ENCODE measurements at places on chromosomes 5 and 9. TPM values are rescaled to one million over a fixed set of nuclear protein-coding genes. Genes with fewer than 3 reads are reported as not detected.

- DNase-seq: no peak
Measured at GRCh38 chr5:41517909-41518308, 7.5 kb upstream of the PLCXD3 start.

GRCh38 chr5:50856401-50857119 lies 190.1 kb downstream of the PARP8 start:
- DNase-seq: no peak

- peak; percentile 52 for DNase-seq
Measured at GRCh38 chr5:473551-474192, 30.7 kb downstream of the EXOC3 start.

- DNase-seq: no peak
Measured at GRCh38 chr5:56307714-56308333, 74.7 kb upstream of the ANKRD55 start.

- no peak for DNase-seq
Measured at GRCh38 chr5:74055486-74056106, 429.6 kb downstream of the ARHGEF28 start.

DNA sequence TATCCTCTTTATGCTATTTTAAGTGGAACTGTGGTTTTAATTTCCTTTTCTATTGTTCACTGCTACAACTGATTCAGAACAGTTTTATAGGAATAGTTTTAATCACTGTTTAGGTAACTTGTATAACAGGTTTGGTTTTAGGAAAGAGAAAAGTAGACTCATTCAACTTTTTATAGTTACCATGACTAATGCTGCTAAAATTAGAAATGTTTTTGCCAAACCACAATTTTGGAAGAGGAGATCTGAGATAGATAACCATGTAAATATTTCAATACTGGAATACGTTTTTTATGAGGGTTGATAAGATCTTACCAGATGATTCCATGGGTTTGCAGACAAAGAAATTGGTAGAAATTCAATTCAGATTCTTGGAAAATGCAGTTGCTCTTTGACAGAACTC lies 404.6 kb upstream of the ARRDC3 start:
- no peak for DNase-seq

GRCh38 chr5:174412374-174412773 lies 312.0 kb upstream of the MSX2 start:
- no peak for DNase-seq

DNA sequence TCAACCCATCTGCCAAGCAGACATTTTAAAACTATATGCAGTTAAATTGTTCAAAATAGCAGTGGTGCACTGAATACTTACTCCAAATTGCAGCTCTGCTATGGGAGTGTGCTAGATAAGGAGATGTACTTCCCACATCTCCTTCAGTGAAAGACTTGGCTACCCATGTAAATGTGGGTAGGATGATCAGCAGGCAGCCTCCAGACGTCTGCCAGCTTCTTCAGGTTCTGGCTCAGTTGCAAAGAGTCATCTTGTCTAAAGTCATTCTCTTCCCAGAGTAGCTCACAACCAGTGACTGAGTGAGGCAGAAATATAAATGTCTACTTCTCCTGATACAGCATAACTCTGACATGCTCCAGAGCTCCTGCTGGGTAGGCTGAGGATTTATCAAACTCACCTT lies 1050.0 kb upstream of the CDH10 start:
- DNase-seq: no peak

DNA sequence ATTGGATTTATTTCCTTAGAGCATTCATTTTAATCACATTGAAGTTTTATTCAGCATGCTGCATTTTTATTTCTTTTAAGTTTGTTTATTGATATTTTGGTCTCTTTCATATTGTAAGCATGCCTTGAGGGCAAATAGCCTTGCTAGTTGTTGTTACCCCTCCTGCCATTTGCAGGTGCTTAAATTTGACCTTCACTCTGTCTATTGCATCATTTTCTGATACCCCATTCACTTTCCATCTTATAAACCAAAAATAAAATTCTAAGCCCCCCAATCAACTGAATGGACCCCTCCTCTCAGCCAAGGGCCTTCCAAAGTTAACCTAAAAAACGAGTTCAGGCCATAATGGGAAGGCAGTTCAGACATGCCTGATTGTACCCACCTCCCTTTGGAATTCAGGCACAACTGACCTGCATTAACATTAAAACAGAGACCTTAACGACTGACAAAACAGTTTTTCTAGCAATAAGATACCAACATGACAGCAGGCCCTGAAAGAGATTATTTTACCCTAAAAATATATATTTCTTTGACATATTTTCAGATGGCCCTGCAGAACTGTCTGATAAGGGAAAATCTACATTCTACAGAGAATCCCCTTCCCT lies 32.1 kb downstream of the TARS1 start:
- DNase-seq: no peak

DNA sequence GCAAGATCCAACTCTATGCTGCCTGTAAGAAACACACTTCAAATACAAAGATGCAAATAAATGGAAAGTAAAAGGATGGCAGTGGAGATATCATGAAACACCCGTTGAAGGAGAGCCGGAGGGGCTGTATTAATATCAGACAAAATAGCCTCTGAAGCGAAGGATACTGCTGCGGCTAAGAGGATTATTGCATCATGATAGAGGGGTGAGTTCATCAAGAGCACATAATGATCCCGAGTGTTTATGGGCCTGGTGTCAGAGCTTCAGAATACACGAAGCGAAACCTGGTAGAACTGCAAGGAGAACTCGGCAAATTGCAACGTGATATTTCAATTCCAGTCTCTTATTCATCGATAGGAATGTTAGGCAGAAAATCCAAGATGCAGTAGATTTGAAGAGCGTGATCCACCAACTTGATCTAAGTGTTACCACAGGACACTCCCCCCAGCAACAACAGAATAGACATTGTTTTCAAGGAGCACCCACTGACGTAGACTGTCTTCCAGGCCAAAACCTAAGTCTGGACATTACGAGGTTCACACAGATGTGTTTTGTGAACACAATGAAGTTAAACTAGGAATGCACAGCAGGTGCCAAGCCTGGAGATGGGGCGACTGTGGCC lies 27.7 kb upstream of the QSOX2 start:
- no peak for DNase-seq

DNA sequence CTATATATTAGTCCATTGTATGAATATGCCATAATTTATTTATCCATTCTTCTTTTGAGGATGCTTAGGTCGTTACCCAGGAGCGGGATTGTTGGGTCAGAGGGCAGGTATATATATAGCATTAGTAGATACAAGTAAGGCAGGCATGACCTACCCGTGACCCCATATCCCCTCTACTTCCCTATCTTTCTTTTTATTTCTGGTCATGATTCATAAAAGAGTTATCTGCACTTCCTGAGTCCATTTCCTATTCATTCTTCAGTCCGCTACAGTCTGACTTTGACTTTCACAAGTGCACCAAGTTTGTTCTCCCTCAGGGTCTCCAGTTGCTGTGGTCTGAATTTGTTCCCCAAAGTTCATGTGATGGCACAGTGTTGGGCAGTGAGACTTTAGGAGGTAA lies 6.9 kb downstream of the RHOBTB3 start:
- no peak for DNase-seq

- no peak for DNase-seq
Measured at GRCh38 chr9:124675261-124676158, 95.6 kb downstream of the NR6A1 start.

DNA sequence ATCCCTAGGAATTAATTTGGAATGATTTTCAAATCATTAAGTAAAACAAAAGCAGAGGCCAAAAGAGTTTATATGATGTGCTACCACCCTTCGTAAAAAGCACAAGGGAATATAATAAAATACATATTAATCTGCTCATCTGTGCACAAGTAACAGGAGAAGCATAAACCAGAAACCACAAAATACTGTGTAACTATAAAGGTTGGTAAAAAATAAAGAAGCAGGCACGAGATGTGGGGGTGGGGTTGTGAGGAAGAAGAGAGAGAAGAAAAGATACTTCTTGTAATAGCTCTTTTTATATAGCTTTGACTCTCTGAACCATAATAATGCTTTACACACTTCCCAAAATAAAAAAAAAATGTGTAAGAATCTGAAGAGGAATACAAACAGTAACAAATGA lies 214.9 kb upstream of the EFNA5 start:
- no peak for DNase-seq

- DNase-seq: no peak
Measured at GRCh38 chr5:60399507-60399906, 300.5 kb downstream of the DEPDC1B start.

- no peak for DNase-seq
Measured at GRCh38 chr5:176714067-176714466, 66.8 kb downstream of the TSPAN17 start.

GRCh38 chr9:121294866-121295661 lies 27.1 kb downstream of the GSN start:
- DNase-seq: peak; percentile 83

DNA sequence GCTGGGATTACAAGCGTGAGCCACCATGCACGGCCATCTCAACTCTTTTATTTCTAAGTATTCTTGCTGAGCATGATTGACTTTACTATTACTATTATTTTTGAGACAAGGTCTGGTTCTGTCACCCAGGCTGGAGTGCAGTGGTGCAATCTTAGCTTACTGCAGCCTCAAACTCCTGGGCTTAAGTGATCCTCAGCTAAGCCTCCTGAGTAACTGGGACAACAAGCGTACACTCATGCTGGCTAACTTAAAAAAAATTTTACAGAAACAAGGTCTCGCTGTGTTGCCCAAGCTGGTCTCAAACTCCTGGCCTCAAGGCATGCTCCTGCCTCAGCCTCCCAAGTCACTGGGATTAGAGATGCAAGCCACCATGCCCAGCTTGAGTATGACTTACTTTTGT lies 443.7 kb downstream of the ARHGEF28 start:
- DNase-seq: no peak

DNA sequence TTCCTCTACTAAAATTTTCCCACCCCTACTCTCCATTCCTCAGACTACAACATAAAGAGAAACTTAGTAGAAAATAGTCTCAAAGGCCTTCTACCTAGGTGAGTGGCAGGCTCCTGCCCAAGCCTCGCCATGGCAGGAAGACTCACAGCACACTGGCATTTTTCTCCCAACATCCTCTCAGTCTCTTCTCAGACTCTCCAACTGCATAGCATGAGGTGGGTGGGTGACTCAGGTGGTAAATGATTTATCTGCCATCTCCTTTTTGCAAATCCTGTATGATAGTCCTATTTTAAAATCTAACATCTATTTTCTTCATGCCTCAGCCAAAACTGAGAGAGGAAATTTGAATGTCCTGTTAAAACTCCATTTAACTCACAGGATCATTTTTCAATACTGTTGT lies 33.5 kb upstream of the GRIA1 start:
- DNase-seq: no peak

DNA sequence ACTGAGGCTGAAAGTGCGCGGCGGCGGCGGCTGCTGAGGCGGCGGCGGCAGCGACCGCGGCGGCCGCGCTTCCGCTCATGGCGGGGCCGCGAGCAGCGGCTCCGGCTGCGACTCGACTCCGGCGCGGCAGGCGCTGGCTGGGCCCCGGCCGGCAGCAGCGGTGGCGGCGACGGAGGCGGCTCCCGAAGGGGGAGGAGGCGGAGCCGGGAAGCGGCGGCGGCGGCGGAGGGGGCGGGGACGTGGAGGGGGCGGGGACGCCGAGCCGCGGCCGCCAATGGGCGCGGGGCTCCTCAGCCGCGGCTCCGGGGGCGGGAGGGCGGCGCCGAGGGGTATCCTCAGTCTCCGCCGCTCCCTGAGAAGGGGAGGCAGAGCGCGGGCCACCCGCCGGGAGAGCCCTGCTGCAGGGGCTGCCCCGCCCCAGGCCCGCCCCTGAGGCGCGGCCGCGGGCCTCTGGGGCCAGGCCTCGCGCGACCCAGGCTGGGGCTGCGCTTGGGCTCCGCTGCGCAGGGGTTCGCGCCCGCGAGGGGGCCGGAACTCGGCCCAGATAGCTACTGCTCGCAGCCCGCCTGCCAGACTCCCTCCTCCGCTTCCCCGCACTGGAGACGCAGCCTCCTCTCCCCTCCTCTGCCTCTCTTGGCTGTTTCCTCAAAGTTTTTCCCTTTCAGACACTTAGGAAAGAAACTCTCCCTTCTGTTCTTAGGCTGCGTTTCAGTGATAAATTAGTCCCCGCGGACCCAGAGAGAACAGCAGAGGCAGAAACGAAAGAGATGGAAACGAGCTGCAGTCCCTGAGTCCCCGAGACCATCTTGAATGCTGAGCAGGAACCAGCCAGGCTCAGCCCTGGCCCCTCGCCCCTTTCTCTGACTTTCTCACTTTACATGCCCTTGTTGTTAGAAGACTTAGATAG lies 85.0 kb upstream of the MELK start:
- peak; percentile 94 for DNase-seq

DNA sequence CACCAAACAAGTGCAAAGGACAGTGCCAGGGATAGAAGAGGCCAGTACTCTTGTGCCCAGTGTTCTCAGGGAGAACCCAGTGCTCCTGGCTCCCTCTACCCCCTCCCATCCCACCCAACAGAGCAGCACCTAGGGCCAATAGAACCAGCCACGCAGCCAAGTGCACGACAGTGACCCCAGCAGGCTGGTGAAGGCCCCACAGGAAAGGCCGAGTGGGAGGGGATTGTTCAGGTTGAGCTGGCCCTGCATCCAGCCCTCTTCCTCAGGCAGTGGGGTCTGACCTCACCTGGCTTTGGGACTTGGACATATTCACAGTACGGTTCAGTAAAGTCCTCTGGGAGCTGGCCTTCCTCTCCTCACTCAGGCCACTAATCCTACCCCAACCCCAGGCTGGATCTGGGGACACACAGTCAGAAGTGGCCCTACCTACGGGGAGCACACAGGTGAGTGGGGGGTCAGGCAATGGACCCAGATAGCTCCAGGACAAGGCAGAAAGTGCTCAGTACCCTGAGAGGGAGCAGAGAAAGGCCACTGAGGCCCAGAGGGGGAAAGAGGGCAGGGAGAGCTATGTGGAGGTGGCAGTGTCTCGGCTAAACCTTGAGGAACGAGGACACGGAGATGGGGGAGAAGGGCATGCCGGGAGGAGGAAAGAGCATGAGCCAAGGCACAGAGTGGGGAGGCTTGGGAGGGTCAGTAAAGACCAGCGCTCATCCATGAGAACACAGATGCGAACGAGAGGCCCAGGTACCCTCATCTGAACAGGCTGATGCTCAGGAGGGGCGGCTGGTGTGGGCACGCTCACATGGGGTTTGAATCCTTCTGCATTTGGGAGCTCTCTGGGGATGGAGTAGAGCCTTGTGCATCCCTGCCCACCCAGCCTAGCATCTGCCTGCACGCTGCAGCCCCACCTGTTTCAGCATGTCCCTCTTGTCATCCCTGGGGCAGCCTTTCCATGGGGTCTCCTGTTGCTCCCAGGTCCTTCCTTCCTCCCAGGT lies 25.6 kb downstream of the POLR1E start:
- peak; percentile 26 for DNase-seq

- DNase-seq: no peak
Measured at GRCh38 chr5:1749346-1750124, 50.1 kb downstream of the MRPL36 start.

BARHL1 gene
- total RNA-seq: not detected

GPX8 gene
- 34.0 TPM for total RNA-seq

F2RL2 gene
- 0.73 TPM for total RNA-seq

MRPL36 gene
- 10.4 TPM for total RNA-seq

SPINK5 gene
- total RNA-seq: 6.7 TPM

KCNIP1 gene
- 1.7 TPM for total RNA-seq

PSD2 gene
- 0.13 TPM for total RNA-seq

GRAMD2B gene
- 68.1 TPM for total RNA-seq

GARIN3 gene
- total RNA-seq: not detected
